ENCODE measurements at places on chromosomes 1 and 21.

DNA sequence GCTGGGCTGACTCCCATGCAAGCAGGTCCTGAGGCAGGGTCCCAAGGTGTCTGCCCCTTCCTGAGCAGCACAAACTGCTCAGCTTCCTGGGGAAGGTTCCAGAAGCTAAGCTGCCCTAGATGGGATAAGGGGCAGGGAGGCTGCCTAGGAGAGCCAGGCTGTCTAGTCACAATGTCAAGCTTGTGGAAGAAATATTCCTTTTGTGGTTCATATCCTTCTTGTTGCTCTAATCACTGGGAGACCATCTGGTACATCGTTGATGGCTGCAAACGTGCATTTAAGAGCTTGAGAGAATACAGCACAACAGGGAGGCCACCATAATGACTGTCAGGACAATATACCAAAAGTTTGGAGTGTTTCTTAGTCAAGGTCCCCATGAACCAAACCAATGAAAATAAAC lies 67.4 kb downstream of the SLC16A1 start:
- no peak for DNase-seq

GRCh38 chr1:159315381-159315780 lies 13.2 kb downstream of the FCER1A start:
- no peak for DNase-seq

DNA sequence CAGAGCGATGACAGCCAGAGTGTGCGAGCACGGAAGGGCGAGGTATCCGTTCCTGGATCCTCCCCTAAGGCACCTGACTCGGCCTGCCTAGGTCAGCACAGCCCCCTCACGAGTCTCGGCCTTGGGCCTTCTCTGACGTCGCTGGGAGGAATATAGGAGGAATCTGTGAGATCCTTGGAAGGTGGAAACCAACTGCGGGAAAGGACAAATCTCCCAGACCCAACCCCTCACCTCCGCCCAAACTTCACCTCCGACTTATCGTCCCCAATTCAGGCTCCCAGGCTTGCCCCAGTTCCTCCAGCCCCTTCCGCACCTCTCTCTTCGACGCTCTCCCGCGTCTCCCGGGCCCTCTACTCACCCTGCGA lies 494 bp downstream of the APH1A start:
- DNase-seq, result peak; percentile 42

DNA sequence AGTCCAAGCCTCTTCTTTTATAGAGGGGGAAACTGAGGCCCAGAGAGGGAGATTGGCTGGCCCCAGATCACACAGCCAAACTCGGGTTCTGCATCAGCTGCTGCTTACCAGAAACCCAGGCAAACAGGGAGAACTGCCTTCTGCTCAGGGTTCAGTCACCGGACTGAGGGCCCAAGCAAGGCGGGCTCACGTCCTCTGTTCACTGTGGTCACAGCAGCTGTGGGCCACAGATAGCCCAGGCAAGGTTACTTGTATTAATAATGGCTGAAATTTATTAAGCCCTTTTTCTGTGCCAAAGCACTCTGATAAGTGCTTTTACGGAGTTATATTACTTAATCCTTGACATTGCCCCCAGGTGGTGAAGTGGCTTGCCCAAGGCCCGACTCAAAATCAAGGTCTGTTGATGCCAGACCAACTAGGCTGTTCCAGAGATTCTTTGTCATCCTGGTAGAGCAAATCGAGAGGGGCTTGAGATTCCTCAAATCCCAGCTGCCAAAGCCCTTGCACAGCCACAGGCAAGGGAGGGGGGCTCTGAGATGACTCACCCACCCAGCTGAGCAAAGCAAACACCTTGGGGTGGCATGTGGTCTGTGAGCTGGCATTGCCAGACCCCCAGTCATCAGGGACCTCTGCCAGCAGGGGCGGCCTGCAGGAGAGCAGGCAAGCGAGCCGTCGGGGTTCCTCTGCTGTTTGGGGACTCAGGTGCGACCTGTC lies 36.5 kb downstream of the EPHB2 start:
- DNase-seq, result peak; percentile 96

DNA sequence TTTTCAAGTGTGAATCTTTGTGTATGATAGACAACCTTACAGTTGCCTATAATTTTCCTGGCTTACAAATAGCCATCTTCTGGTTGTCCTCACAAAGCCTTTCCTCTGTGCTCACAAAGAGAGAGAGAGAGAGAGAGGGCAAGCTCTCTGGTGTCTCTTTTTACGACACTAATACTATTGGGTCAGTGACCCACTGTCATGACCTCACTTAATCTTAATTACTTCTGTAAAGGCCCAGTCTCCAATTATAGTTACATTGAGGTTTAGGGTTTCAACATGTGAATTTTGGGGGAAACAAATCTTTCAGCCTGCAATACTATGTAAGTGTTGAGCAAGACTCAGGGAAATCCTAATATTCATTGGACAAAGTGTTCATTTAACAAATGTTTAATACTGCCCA lies 167.4 kb upstream of the COL11A1 start:
- DNase-seq, result no peak

DNA sequence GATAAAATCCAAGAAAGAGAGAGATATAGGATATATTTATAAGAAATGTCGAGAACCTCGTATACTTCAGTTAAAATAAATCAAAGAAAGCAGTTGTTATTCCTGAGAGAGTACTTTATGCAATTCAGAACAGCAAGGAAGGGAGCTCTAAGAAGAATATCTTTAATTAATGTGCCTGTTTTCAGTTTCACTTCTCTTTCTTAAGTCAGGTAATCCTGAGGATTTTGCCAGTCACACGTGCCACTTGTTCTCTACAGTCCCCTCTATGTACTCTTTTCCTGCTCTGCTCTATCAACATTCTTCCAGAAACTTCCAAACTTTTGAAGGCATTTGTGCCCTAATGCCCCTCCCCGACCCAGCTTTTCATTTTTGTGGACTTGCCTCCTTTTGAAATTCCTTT lies 211.9 kb downstream of the AKT3 start:
- DNase-seq, result no peak

DNA sequence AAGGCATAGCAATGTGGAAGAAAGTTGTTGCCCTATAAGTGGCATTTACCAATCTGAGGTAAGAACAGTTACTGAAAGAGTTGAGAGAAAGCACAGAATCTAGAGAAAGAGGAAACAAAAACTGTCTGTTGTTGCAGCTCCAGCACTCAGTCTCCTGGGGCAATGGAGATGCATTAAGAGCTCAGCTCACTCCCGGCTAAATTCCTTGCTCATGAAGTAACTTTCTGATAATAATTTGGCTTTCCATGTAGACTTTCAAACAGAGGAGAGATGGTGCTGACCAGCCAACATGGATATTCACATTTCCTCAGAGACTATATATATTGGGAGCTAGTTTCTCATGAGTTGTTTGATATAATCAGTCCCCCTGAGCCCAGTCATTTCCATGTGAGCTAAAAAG lies 135.3 kb downstream of the GDAP2 start:
- peak; percentile 32 for DNase-seq

GRCh38 chr1:175632667-175633066 lies 110.7 kb downstream of the TNR start:
- DNase-seq, result no peak

Measured in M059J (cell line).